ENCODE measurements at places on chromosomes 6 and 20.
A peak's percentile ranks its signal among the peaks of the same experiment; 100 is the strongest.

GRCh38 chr6:24481449-24481848 lies 7.9 kb downstream of the GPLD1 start:
- no peak for DNase-seq

- DNase-seq = no peak
These were observed 54.7 kb downstream of the RRBP1 start for GRCh38 chr20:17627101-17627955.

DNA sequence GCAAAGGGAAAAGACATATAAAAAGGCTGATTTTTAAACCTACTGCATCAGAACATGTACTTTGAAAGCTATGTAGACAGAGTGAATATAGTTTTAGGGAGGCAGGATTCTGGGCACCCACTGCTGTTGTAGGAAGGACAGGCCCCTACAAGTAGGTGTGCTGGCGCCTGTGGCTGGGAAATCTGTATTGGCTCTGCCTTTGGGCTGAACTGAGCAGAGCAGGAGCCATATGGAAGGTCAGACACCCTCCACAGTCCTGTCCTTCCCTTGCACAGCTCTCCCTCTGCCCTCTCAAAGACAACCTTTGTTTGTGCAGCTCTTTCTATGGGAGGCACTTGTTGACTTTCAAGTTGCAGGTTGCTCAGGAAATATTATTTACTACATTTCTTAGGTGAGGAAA lies 18.4 kb upstream of the ULBP3 start:
- DNase-seq = no peak

DNA sequence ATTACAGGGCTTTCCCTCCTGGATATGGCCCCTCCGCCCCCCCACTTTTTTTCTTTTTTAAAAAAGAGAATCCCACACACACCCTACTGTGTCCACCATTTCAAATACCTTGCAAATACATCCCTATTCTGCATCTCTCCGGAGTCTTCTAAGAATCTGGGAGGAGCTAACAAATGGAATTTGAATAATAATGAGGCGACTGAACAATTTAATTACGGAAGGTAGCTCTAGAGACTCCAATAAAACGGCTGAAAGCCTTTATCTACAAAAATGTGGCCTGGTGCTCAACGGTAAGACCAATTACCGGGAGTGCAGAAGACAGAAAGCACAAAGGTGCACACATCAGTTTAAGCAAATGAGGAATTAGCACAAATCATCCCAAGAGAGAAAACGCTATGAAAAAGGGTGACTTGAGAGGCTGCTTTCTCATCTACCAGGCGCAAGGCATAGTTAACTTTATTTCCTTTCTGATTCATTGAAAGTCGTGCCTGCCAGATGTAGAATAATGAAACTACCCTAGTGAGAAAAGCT lies 1.8 kb downstream of the RRAGD start:
- no peak for DNase-seq

DNA sequence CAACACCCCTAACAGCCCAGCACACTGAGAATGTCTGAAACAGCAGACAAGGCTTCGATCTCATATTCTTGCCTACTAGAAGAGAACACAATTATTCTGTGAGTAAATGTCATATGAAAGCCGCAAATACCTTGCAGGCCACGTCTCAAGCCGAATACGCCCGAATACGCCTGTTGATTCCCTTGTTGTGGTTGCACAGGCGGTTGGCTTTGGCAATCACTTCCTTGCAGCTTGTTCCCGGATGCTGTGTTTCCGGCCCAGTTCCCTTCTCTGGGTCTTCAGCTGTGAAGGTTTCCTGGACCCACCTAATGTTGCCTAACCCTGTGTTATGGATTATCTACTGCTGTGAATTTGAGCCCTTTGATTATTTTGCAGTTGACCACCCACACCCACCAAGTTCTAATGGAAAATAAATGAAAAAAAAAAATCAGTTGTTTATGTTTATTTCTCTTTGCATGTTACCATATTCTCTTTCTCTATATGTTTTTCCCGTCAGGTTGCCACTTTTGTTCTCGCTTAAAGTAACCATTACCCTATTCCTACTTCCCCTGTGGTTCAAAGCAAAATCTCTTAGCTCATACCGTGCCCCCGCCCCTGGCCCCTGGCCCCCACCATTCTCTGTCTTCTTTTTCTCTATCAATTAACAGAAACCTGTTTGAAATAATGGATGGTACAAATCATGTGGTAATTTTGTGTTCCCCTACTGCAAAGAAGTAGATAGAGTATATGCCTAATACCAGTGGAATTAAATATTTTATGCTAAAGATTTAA lies 172.4 kb downstream of the ADGB start:
- DNase-seq = no peak

DNA sequence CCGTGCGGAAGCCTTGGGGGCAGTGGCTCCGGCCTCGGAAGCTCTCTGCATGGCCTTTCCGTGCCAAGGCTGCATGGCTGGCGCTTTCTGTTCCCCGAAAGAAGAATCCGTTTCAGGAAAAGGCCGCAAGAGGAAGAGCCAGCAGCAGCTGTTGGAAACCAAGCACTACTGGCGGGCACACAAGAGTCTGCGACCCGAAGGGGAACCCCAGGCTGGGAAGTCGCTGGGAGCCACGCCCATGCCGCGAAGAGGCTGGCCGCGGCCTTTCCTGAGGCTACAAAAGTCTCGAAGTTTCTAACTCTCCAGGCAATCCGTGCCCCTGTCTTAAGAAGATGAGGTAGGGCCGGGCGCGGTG lies at the start of gene CGAS:
CGAS (minus strand) TSS at position 191 of the 355 bp plus-strand sequence; CDS start at position 75, 116 bp downstream.
- DNase-seq = no peak

GRCh38 chr6:44837741-44838140 lies 450.2 kb downstream of the CDC5L start:
- no peak for DNase-seq

GRCh38 chr20:53914091-53914780 lies 156.2 kb downstream of the BCAS1 start:
- DNase-seq = no peak

DNA sequence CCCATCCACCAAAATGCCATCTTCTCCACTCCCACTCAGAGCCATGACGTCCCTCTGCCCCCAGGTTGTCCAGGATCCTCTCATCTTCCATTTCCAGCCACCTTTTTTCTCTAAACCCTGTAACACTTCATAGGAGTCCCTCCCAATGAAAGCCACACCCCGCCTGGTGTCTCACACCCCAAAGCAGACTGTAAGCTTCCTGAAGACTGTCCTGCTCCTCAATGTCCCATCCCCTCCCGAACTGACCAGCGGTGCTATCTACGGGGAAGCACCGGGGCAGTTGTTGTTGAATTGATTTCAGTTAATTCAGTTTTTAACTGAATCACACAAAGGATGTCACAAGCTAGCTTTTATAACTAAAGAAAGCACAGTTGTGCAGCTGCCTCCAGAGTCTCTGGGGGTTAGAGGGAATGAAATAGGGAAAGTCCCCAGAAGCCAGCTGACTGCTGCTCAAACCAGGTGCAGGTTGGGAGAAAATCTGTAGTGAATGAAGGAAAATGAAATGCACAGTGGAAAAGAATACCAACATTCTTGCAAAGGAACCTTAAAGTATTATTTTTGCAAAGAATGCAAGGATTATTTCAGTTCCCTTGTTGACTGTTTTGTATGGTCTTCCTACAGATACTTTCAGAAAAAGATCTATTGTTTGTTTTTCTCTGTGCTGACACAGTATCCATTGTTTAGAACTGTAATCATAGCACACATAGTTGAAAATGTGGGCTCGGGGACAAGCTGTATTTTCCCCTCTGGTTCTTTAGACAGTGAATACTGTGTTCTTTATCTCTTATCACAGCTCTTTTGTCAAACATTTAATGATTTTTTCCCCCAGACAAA lies 222.6 kb upstream of the QKI start:
- no peak for DNase-seq

DNA sequence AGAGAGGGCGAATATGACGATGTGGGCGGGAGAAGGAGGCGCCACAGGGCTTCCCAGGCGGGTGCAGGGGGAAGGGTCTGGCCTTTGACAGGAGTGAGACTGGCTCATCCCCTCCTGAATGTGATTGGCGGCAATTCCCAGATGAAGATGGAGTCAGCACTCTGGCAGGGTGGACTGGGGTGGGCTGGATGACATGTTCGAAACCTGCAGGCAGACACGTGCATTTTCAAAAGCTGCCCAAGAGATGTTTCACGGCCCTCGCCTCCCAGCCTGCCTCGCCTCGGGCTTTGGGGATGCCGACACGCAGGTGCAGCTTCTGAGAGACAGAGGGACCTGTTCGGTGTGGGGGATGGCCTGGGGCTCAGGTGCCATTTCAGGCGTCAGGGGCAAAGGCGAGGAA lies 66.8 kb upstream of the AFDN start:
- no peak for DNase-seq

DNA sequence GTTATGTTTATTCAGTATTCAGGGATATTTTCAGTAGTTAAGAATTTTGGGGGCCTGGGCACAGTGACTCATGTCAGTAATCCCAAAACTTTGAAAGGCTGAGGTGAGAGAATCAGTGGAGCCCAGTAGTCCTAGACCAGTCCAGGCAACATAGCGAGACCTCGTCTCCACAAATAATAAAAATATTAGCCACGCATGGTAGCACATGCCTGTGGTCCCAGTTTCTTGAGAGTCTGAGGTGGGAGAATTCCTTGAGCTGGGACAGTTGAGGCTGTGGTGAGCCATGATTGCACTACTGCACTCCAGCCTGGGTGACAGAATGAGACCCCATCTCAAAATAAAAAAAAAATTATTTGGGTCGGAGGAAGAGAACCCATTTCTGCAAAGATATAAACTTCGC lies 20.3 kb downstream of the ADGRG6 start:
- DNase-seq = no peak

GRCh38 chr6:31541059-31541657 lies 645 bp downstream of the DDX39B start:
- DNase-seq = peak; percentile 49

DNA sequence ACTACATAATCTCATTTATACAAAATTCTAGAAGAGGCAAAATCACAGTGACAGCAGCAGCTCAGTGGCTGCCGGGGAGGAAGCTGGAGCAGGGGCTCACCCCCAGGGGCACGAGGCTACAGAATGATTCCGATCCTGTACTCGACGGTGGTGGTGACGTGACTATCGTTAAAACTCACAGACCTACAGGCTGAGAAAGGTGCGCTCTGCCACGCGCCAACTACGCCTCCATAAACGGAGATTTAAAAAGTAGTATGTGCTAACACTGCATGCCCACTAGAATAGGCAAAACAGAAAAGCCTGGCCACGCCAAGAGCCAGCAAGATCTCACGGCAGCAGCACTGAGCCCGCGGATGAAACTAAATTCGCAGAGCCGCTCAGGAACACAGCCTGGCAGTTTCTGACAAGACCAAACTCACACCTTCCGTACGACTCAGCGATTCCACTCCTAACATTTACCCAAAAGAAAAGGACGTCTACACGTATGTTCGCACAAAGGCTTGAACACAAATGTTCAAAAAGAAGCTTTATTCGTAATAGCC lies 25.2 kb downstream of the TAF4 start:
- no peak for DNase-seq

DNA sequence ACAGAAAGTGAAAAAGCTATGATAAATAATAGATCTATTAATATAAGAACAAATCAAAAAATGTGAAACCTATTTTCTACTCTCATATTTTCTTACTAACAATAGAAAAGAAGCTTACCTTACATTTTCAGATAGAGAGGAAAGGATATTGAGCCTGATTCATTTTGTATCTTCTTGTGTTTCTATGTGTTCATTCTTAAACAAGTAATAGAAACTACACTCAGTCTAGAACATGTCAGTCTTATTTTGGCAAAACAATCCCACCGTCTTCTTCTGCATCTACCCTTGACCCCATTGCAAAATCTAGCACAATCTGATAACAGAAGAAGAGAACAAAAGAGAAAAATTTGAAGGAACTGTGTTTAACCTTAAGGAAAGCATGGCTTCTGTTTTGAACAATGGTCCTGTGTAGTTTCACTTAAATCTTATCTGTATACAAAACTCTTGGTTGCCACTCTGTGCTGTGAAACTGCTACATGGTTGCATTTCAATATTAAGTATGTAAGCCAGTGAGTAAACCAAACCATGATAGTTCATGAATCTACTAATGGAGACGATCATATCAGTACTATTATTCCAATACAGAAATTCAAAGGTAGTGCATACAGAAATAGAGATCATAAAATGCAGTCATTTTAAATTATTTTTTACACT lies 69.5 kb upstream of the LGSN start:
- no peak for DNase-seq
